ENCODE measurements at places on chromosomes 5 and 9.

GRCh38 chr5:74055486-74056106 is 429.6 kb downstream of the ARHGEF28 start:
- DNase-seq: no peak

DNA sequence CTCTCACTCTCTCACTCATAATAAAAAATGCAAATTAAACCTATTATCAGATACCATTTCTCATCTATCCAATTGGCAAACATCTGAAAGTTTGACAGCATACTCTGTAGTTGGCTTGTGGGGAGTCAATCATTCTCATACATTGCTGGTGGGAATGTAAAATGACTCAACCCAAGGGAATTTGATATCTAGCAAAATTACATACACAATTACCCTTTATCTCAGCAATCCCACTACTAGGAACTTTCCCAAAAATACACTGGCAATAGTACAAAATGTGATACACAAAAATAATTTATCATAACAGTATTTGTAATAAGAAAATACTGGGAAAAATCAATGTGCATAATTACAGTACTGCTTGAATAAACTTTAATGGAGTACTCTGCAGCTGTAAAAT is 731.3 kb downstream of the DTWD2 start:
- no peak for DNase-seq

DNA sequence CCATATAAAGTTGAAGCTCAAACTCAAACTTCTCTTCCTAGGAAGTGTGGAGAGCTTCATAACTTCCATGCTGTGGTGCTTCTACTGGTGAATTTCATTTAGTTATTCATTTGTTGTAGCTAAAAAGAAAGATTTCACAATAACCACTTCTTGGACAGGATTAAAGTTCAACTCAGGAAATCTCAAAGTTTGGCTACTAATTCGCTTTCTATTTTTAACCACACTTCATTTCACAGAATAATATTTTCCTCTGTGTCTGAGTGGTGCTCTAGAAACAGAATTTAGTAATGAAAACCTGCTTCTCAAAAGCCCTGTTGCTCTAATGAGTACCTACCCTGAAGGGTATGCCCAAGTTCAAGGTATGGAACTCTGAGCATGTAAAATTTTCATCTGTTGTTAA is 73.9 kb downstream of the ACTBL2 start:
- DNase-seq: no peak

DNA sequence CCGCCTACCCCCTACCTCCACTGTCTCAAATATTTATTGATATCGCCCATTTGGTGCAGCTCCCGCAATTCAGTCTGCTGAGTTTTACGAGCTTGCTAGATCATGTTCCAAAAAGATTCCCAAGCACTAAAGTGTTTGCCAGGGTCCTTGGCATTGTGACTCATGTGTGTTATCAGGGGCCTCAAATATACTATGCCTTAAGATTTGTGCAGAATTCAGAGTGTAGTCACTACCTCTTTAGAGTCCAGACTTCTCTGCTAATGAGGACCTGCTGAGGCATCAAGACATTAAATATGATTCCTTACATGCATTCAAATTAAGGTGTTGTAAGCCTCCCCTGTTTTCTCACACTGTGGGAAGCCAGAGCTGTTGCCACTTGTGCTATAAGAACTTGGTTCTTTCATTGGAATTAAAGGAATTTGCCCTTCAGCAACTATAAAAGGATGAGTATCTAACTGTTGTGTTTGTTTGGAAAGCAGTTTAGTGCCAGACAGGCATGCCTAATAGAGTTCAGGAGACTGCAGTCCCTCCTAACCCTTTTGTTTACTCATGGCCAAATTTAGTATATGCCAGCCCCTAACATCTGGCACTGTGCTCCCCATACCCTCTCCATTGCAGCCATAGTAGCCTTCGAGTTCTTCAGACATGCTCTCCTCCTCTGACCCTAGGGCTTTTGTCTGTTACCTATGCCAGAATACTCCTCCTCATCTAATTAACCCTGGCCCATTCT is 316.4 kb downstream of the NR3C1 start:
- DNase-seq: no peak

GRCh38 chr5:9712911-9713310 is 82.8 kb upstream of the TAS2R1 start:
- no peak for DNase-seq

GRCh38 chr9:21985964-21986667 is 8.1 kb downstream of the CDKN2A start:
- DNase-seq: no peak

- DNase-seq: no peak
Observed at GRCh38 chr9:127283917-127284497, 19.4 kb downstream of the GARNL3 start.

- DNase-seq: peak; percentile 18
Observed at GRCh38 chr5:2737273-2738155, 14.0 kb downstream of the IRX2 start.

DNA sequence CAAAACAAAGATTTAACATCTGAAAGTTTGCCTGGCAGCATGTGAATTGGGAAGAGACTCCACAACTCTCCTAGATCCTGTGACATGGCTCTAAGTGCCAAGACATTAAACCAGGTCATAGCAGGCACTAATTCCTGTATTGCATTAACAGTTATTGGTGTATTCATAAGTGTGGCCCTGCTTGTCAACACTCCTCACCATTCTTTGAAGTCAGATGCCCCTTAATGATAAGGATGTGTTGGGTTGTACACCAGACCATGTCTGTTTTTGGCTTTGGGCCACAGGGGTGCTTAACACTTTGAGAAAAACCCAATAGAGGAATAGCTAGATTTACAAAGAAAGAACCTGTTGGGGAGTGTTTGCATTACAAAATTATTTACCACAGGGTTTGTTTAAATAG is 43.4 kb upstream of the PDE8B start:
- no peak for DNase-seq

- DNase-seq: no peak
Observed at GRCh38 chr5:179151286-179152118, 91.3 kb downstream of the ZNF354C start.

DNA sequence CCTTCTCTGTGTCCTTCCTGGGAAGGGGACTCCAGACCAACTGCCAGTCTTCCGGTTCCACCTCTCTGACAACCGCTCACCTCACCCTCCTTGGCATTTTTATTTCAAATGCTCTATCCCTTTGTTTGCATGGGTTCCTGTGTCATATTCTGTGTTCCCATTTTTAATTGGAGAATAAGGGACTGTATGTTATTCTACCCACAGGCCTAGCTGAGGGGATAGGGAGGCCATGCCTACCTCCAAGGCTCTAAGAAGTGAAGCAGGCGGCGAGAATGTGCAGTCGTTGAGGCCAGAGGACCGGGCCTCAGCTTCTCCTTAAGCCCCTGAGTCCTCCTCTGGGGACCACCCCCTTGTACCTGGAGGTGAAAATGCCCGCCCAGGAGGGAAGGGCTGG is 936 bp upstream of the WDR5 start:
- DNase-seq: peak; percentile 49

GRCh38 chr5:151686674-151687407 is at the start of gene SPARC:
Gene SPARC (minus strand): TSS chr5:151686915. CDS start chr5:151676188, 10,727 bp downstream.
- peak; percentile 90 for DNase-seq

DNA sequence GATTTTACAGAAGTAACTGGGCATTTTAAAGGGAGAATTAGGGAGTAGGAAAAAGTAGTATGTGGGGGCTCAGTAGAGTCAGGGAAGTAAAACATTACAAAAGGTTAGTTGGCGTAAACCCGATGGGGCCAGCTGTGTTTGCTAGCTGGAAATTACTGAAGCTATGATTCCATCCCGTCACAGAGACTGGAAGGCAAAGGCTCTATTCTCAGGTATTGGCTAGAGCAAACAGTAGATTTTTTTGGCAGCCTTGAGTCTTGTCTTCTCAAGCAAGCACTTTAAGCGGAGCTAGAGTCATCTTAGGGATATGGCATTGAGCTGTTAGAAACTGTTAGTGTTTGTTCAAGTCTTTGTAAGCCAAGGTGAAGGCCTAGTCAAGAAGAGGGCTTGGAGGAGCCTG is 121.5 kb downstream of the PAM start:
- DNase-seq: no peak

GRCh38 chr5:76808141-76808691 is 10.6 kb upstream of the F2RL1 start:
- DNase-seq: peak; percentile 95

DNA sequence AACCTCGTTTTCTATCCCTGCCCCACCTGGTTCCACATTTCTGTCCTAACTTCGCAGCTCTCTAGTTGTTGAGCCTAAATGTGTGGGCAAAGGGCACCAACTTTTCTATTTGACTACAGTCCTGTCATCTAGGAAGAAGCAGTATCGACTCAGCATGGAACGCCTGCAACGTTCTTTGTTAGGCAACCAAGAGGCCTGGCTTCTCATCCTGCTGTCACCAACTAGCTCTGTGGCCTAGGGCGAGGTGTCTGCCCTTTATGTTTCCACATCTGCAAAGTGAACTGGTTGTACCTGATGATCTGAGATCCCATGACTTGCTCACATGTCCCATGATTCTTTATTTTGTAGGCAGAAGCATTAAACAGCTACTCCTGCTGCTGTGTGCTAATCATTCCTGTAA is 248.9 kb downstream of the ADAMTSL1 start:
- no peak for DNase-seq

GRCh38 chr9:14584571-14584970 is 108.7 kb downstream of the ZDHHC21 start:
- no peak for DNase-seq

GRCh38 chr9:31253800-31254762 is 1130.4 kb upstream of the ACO1 start:
- no peak for DNase-seq

GRCh38 chr5:142688281-142688989 is 2.5 kb upstream of the FGF1 start:
- DNase-seq: no peak

GRCh38 chr9:13427587-13427986 is 148.1 kb upstream of the MPDZ start:
- DNase-seq: no peak

DNA sequence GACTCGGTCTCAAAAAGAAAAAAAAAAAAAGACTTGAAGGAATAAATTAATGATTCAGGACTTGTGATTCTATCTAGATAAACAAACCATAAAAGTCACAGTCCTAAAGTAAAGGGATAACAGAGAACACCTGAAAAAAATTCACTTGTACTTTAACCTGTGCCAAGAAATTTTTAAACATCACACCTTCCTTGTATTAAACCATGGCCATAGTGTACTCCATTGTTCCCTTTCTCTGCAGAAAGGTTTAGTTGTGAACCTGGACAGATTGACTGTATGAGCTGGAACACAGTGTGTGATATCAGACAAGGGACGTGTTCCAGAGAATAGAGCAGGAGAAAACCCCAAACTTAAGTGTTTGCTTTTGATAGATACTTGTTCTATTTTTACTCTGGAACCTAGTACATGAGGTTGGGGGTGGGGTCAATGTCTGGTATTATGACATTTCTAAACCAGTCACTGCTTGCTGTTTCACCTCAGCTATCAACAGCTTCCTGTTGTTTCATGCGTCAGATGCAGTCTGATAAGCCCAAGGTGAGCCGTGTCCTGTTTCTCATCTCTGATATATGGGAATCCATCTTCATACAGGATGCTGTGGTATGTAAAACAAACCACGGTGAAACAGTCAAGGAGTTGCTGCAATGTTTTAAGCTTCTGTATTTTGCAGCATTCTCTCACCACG is 62.5 kb upstream of the ITGA1 start:
- no peak for DNase-seq

- DNase-seq: no peak
Observed at GRCh38 chr5:11293523-11293922, 532.5 kb upstream of the DAP start.

DNA sequence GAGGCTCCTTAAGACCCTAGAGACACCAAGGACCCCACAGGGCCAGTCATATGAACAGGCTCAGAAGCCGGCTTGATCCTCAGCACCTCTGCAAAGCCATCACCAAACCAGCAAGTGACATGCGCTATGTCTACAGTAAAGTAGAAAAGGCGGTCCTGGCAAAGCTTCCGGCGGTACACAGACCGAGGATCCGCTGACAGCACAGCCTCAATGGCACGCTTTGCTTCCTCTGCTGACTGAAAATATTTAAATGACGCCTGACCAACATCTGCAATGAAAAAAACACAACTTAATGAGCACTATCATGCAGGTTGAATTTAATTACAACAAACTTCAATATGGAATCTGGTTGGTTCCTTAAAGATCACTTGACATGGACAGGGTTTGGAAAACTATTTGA is 17.6 kb downstream of the TRMO start:
- no peak for DNase-seq

GRCh38 chr5:31124026-31124425 is 69.5 kb upstream of the CDH6 start:
- DNase-seq: no peak

DNA sequence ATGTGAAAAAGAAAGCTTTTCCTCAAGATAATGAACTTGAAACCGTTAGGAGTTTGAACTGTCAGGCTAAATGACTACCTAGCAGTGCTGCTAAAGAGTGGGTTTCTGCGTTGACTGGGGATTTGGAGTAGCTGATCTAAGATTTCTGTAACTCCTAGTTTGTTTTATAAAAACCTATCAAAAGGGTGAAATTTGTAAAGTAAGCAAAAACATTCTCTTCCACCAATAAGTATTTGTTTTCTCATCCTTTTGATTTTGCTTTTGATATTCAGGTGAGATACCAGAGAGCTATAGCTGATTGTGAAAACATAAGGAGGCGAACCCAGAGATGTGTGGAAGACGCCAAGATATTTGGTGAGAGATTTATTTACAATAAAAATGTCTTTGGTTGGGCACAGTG is 4.1 kb downstream of the GRPEL2 start:
- DNase-seq: no peak

DNA sequence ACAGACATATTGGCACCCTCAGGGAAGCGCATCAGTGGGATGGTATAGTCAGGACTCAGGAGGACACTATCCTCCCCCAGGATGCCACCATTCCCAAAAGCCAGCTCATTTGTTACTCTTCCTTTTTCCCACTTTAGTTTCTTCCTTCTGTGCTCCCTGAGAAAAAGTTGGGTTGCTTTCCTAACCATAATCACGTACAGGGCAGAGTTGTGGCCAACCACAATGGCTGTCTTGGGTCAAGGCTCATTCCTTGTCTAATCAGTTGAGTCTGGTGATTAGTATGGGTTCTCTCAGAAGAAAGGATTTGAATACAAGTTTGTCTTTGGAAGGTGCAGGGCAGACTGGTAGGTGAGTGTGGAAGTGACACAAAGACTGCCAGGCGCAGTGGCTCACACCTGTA is 26.6 kb upstream of the ATP6V1G1 start:
- DNase-seq: no peak
